ENCODE measurements at places on chromosomes 16 and 17.

DNA sequence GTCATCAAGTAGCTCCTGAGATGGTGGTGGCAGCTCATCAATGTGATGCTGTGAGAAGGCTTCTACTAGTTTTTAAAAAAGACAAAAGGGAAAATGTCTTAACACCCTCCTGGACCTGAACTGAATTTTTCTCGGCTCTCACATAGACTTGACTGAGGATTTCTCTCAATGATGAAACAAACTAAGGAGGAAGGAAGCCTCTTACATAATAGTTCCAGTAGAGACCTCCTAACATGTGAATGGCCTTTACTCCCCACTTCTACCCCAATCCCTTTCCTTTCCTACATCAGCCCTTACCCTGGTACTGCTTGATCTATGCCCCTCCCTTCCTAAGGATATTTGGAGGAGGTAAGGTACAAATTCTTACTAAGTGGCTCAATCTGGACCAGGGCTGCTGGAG is 54.8 kb upstream of the MTMR4 start:
- DNase-seq = no peak

- DNase-seq = no peak
Measured at GRCh38 chr16:5505091-5505887, 407.7 kb upstream of the EEF2KMT start.

GRCh38 chr17:63407741-63408330 is 38.3 kb downstream of the CYB561 start:
- DNase-seq = no peak

DNA sequence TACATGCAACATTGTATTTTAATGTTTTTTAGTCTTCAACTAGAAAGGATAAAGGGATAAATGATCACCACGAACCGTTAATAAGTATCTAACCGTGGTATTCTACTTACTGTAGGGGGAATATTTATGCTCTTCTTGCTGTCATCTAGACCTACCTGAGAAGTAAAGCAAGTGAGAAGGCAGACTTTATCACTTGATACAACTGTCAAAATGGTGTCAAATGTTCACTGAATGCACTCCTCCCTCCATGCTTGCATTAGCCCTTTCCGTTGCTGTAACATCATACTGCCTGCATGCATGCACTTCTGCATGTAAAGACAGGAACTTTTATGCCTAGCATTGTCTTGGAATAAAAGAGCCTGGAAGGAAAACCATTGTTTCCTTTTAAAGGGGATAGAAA is 298.6 kb upstream of the PMFBP1 start:
- no peak for DNase-seq

DNA sequence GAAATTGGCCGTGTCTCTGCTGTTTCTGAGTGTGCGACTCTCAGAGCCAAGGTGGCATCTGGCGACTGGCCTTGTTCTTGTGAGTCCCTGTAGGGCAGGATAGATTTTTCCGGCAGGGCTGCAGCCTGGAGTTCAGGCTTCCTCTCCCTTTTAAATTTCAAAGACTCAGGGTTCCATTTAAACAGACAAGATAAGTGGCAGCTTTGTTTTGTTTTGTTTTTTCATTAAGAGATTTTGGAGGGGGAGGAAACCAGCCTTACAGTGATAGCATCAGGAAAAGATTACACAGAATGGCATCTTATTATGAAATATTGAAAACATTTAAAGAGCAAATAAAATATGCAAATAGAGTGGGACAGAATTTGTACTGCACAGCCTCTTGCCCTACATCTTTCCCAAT is 151.3 kb downstream of the RPTOR start:
- DNase-seq = no peak

- DNase-seq = no peak
Measured at GRCh38 chr17:21376759-21377690, 868 bp downstream of the KCNJ12 start.

DNA sequence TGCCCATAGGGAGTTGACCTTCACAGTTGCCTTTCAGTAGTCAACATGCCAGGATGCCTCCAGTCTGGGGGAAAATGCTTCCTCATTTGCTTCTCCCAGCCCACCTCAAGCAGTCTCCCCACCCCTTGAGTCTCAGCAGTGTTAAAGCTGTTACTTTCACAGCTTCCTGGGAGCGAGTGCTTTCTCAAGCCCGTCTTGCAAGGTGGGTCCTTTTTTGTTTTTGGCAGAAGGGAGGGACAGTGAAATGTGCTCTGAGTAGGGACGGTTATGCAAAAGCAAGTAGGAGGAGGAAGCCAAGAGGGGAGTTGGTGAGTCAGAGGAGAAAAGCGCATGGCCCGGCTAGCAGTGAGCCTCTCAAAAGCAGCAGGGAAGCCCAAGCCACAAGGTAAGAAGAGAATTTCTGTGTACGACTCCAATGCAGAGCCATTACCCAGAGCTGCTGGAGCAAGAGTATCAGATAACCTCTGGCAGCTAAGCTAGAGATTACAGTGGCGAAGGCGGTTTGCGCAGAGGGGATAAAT is at the start of gene CHST4:
TSS of gene CHST4 (plus strand) at position 316 of the 521 bp plus-strand sequence. CDS start 10,252 bp downstream, outside the sequence.
- DNase-seq = no peak

GRCh38 chr17:58039975-58040374 is 32.9 kb upstream of the SRSF1 start:
- no peak for DNase-seq

DNA sequence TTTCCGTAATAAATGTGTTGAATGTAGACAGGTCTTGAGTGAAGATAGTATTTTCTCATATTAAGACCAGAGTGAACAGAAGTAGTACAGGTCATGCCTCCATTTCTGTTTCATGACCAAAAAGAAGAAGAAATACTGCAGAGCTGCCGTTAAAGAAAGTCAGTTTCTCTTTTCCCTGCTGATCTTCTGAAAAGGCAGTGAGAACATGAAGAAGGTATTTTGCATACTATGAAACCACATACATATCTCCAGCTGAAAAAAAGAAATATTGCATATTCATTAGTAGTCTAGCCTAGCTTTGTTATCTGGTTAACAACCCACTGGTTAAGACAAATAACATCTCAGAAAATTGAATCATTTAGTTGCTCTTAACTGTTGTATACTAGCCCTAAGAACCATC is 138.4 kb downstream of the PHKB start:
- no peak for DNase-seq

DNA sequence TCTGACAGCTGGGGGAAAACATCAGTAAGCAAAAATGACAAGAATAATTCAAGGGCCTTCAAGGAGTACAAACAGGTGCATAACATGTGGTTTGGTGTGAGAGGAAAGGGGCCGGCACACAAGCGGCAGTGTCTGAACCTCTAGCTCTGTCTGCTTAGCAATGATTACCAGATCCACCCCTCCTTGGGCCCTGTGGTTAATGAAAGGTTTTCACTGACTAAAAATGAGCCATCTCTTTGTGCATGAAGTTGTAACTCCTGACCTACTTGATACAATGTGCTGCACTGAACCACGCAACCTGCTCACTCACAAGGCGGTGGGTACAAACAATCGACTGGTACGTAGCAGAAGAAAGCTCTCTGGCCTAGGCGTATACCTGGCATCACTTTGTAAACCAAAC is 15.1 kb downstream of the FAM117A start:
- peak; percentile 56 for DNase-seq

- DNase-seq = peak; percentile 30
Measured at GRCh38 chr17:75864448-75864871, 9.3 kb upstream of the WBP2 start.

DNA sequence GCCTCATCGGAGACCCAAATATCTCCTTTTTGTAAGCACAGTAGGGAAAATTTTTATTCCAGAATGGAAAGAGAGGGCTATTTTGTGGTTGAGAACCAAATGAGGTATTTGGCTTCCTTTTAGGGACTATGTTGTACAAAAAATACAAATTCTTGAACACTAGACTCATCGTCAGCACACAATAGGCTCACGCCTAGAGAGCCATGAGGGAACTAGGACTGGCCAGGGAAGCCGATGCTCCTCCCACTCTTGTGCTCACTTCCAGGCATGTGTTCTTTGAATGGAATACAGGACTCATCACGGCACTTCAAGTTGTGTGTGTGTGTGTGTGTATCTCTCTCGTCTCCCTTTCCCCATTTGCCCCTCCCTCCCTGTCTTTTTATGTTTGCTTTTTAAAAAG is 17.8 kb upstream of the BLMH start:
- DNase-seq = no peak

- DNase-seq = no peak
Measured at GRCh38 chr16:1331712-1332617, 1.5 kb upstream of the BAIAP3 start.

- no peak for DNase-seq
Measured at GRCh38 chr17:19748807-19749193, 702 bp upstream of the ALDH3A1 start.

DNA sequence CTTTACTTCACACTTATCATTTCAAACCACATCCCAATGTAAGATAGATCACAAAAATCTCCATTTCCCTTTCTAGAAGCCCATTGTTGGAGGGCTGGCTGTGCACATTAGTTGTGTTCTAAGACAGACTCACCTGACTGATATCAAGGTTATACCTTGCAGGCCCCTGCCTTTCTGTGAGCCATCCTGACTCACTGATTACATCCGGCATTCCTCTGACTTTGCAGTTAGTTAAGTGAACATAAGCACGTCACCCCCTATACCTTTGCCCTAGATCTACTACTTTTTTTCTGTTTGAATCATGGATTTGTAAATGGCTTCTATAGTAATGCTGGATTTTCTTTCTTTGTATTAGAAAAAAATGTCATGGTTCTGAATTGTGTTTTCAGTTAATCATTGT is 78.3 kb downstream of the TANGO6 start:
- DNase-seq = no peak

GRCh38 chr17:15999974-16000827 is 577 bp downstream of the TTC19 start:
- peak; percentile 9 for DNase-seq

DNA sequence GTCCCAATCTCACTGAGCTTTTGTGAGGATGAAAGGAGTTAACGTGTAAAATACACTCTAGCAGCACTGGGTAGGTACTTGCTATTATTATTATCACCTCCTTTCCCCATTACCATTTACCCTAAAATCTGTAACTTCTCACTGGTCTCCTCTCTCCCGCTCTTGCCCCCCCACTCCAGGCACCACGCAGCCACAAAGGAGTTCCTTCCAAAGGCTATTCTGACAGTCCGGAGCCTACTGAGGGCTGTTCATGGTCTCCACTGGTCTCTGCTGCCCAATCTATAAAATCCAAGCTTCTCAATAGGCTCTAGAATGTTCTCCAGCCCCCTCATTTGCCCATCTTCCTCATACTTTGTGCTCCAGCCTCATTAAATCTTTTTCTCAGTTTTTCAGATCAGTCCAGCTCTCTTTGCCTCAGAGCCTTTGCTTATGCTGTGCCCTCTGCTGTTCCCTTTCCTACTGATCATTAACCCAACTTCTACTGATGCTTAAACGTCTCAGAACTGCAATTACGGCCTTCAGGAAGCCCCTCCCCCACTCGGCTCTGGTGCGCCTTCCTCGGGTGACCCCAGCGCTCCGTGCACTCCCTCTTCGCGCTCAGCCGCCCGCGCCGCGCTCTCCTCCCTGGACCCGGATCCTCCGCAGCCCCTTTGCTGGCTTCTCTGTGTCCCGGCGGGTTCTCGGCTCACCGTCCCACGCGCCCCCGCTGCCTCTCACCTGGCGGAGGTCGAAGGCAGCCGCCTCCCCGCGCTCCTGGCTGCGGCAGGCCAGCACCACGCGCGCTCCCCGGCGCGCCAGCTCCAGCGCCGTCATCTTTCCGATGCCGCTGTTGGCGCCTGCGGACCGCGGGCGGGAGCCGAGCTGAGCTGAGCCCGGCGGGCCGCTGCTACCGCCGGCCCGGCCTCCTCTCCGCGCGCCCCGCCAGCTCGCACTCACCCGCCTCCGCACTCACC is 737 bp downstream of the DHRS13 start:
- peak; percentile 66 for DNase-seq

DNA sequence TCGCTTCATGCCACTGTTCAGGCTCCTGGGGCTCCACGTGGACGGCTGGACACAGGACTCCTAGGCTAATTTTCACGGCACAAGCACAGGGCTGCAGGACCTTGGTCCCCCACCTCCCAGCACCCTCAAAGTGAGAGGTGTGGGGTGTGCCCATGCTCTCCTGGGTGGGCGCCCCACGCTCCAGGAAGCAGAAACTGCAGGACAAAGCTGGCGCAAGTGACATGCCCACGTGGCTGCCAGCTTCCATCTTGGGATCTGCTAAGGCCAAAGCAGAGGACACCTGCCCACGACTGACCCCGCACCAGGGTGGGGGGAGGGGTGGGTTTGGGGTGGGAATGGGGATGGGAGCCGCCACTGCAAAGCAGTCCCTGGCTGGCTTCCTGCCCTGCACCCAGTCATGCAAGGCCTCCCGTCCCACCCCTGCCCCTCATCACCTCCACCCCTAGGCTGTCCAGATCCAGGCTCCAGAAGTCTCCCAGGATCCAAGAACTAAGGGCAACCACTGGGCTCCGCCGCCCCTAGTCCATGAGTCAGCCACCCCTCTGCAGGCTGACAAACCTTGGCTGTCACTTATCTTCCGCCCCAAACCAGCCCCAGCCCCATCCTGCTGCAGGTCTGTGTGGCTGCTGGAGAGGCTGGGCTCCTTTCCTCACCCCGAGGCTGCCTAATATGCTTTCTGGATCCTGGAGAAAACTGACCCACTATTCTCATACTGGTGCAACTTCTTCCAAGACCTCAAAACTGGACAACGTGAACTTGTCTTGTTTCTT is 11.1 kb downstream of the USP6 start:
- DNase-seq = no peak

- DNase-seq = no peak
Measured at GRCh38 chr17:4186357-4186881, 43.4 kb downstream of the CYB5D2 start.

DNA sequence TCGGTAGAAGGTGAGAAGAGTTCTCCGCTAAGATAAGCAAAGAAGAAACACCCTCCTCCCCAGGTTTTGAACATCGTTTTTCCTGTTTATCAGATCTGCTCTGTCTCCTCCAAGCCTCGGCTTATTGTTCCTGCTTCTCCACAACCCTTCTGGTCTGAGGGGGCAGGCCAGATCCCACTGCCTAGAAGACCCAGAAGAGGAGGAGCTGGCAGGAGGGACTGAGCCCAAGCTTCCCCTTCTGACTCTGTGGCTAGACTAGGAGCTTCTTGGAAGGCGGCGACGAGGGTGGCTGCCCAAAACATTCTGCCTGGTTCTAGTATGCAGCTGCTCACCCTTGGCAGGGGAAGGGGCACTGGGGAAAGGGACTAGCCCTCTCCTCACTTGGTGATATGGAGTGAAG is 5.2 kb upstream of the HOXB5 start:
- DNase-seq = no peak

- no peak for DNase-seq
Measured at GRCh38 chr17:57959929-57960328, 4.7 kb upstream of the CUEDC1 start.

- DNase-seq = no peak
Measured at GRCh38 chr17:61413661-61414126, 14.1 kb downstream of the TBX2 start.

- DNase-seq = no peak
Measured at GRCh38 chr16:17084130-17084529, 386.6 kb downstream of the XYLT1 start.

GRCh38 chr17:68740555-68741447 is 139.6 kb upstream of the FAM20A start:
- no peak for DNase-seq

GRCh38 chr16:12845282-12845681 is 41.6 kb upstream of the CPPED1 start:
- no peak for DNase-seq
